ENCODE measurements at places on chromosomes 5 and 9. TPM values are rescaled to one million over a fixed set of nuclear protein-coding genes. Genes with fewer than 3 reads are reported as not detected.

DNA sequence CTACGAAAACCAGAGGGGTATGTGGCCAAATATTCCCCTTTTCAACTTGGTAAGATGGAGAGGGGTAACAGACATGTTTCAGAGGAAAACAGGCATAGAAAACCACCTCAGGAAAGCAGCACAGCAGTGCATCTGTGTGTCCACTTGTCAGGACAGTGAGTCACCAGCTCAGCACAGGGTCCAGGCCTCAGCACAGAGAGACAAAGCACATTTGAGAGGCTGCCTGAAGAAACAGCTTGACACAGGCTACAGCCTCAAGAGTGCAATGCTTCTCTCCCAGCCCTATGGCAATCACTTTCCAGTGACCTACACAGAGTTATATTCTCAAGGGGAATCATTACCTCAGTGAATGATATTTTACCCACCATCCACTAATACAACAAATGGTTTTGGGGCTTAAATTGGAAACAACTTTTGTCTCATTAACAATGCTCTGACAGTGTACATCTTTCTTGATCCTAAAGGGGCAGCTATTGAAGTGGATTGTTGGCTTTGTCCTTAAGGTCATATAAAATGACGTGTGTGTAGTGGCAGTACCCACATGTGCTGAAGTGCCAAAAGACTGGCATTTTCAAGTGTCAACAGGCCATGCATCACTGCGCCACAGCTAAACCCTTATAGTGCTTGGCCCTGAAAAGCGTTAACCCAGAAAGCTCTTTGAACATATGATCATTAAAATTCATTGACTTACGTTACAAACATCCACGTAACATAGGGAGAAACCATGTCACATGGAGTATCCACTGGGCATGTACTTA, 46.4 kb downstream of the ERMP1 start:
- DNase-seq: no peak
- no peak overlapping the region for H3K27ac ChIP-seq
- peaks cover 13% of the 10 kb centered on the region for H3K36me3 ChIP-seq
- no peaks in the 10 kb centered on the region for H3K4me1 ChIP-seq
- H3K27me3 ChIP-seq: no peaks in the 10 kb centered on the region

- no peak overlapping the region for H3K4me3 ChIP-seq
- H3K4me1 ChIP-seq: no peaks in the 10 kb centered on the region
Measured at GRCh38 chr5:89954916-89955315, 454.6 kb downstream of the CETN3 start.

DNA sequence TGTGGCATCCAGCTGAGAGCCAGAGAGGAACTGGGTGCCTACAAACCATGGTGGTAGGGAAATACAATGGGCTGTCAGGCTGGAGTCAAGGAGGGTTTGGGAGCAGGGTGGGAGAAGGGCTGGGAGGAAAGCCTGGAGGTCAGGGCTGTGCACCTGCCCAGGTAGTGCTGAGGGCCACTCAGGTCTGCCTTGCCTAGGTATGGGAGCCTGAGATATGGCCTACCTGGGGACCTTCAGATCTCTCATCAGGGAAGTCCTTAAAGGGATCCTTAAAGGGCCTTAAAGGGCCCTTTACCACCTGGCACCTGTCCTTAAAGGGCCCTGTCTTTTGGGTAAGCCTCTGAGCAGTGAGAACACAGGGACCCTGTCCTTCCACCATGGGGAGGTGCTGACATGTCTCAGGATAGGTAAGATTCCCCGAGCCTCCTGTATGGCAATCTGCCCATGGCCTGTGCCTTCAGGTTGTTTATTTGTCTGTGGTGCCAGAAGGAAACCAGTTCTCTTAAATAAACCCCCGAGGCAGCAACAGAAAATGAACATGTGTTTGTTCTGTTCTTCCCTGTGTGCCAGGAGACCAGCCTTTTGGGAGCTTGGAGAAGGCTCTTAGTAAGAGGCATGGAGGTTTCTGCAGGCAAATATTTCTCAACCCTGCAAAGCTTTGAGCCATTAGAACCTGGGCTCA, 23.3 kb downstream of the SLC25A48 start:
- no peak overlapping the region for H3K27ac ChIP-seq
- no peak for DNase-seq
- no peaks in the 10 kb centered on the region for H3K27me3 ChIP-seq
- no peaks in the 10 kb centered on the region for H3K36me3 ChIP-seq
- H3K4me1 ChIP-seq: no peaks in the 10 kb centered on the region

- H3K27me3 ChIP-seq: no peaks in the 10 kb centered on the region
- H3K4me1 ChIP-seq: no peaks in the 10 kb centered on the region
- no peaks in the 10 kb centered on the region for H3K36me3 ChIP-seq
- no peak overlapping the region for H3K27ac ChIP-seq
- no peak overlapping the region for H3K4me3 ChIP-seq
- DNase-seq: no peak
Measured at GRCh38 chr9:127826253-127826913, 23.7 kb downstream of the FPGS start.

GRCh38 chr5:10018201-10019069, 231.3 kb downstream of the ATPSCKMT start:
- no peak overlapping the region for H3K27ac ChIP-seq
- H3K4me3 ChIP-seq: no peak overlapping the region
- DNase-seq: no peak
- H3K4me1 ChIP-seq: no peaks in the 10 kb centered on the region
- no peaks in the 10 kb centered on the region for H3K27me3 ChIP-seq
- no peaks in the 10 kb centered on the region for H3K36me3 ChIP-seq

- H3K27me3 ChIP-seq: no peaks in the 10 kb centered on the region
- no peak overlapping the region for H3K27ac ChIP-seq
- peaks cover 18% of the 10 kb centered on the region for H3K4me1 ChIP-seq
- no peak overlapping the region for H3K4me3 ChIP-seq
Measured at GRCh38 chr5:112165897-112166737, 253.0 kb downstream of the EPB41L4A start.

Gene BHMT
- total RNA-seq: not detected

Gene HMMR
- 0.15 TPM for total RNA-seq

DNA sequence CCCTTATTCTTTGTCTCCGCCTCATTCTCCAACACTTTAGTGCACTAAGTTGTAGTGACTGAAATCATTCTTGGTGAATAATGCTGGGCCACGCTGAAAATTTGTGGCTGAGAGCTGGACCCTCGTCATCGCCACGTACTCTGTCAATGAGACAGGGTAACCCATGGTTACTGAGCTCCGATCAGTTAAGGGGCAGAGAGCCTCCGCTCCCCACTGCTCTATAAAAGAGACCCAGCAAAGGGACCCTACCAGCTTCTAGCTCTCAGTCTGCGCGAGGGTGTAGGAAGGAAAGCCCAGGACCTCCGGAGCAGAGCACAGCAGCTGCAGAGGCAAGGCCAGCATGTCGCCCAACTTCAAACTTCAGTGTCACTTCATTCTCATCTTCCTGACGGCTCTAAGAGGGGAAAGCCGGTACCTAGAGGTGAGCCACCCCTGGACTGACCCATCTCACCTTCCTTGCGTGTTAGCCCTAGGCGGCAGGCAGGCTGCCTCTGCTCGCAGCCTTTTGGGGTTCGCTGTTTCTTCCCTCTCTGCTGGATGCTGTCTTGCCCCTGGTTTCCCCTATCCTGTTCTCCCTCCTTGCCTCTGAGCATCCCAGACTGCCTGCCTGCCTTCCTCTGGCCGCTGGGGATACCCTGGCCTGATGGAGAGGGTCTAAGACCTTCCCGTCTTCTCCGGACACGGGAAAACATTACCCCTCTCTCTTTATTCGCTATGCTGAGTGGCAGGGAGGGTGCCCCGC, at the start of gene CRHBP:
CRHBP (plus strand) TSS at position 251 of the 742 bp plus-strand sequence; CDS start at position 341, 90 bp downstream.
- H3K4me1 ChIP-seq: peaks cover 6% of the 10 kb centered on the region
- no peak within 1 kb of the TSS for H3K4me3 ChIP-seq
- no peak within 1 kb of the TSS for H3K27ac ChIP-seq

DNA sequence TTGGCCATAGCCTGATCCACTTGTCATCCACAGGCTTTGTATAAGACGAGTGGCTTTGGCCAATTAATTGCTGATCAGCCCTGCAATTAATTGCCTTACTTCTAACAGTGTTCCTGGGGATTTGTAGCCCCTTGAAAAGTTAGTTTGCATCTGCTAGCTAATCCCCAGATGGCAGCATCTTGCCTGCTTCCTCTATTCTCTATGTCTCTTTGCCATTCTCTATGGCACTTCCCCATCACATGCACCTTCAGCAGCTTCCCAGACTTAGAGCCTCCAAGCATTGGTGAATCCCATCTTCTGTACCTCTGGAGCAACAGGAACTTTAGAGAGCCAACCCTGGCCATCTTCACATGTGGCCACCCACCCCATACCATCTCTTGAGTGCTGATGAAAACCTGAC, 197.0 kb upstream of the DMAC1 start:
- H3K4me3 ChIP-seq: no peak overlapping the region
- H3K36me3 ChIP-seq: no peaks in the 10 kb centered on the region

DNA sequence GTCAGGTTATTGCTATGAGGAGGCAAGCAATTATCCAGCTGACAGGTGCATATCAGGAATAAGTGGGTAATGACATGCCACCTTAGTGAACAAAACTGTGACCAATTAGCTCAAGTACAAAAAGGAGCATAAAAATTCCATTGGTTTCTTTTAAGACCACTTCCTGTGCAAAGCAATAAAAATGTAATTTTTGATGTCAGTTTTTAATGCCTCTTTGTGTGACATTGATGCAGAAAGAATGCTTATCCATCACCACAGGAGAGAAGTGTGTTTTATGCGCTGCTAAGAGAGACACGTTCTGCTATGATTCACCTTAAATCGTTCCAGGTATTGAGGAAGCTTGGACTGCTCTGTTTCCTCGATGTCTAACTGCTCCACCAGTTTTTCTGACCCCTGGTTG, 96.7 kb downstream of the MRPS27 start:
- no peaks in the 10 kb centered on the region for H3K27me3 ChIP-seq
- no peaks in the 10 kb centered on the region for H3K4me1 ChIP-seq
- H3K27ac ChIP-seq: no peak overlapping the region
- H3K36me3 ChIP-seq: peaks cover 41% of the 10 kb centered on the region
- no peak overlapping the region for H3K4me3 ChIP-seq

GRCh38 chr5:138350563-138350890, 2.0 kb upstream of the KDM3B start:
- no peak overlapping the region for H3K27ac ChIP-seq
- peaks cover 13% of the 10 kb centered on the region for H3K36me3 ChIP-seq
- DNase-seq: no peak
- H3K4me1 ChIP-seq: peaks cover 24% of the 10 kb centered on the region

Gene CHSY3
- not detected for total RNA-seq

Gene ABCA2
- total RNA-seq: 63.8 TPM

DNA sequence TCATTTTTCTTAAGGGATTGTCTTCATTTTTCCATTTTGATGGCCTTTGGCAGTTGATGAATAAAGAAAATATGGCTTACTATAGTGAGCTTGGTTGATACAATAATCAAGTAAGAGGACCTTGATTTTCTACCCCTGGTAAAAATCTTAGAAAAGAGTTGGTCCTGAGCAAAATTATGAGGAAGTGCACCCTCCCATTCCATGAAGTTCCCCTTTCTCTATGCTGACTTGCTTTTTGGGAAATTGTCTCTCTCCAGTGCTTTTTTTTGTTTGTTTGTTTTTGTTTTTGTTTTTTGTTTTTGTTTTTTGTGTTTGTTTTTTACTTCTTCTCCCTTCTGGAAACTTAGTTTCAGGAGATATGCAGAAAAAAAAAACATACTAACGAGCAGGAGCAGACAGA, 449.2 kb upstream of the ACTBL2 start:
- no peaks in the 10 kb centered on the region for H3K4me1 ChIP-seq
- no peak overlapping the region for H3K27ac ChIP-seq
- H3K36me3 ChIP-seq: no peaks in the 10 kb centered on the region
- DNase-seq: no peak
- no peak overlapping the region for H3K4me3 ChIP-seq
- H3K27me3 ChIP-seq: no peaks in the 10 kb centered on the region

Gene DMRT3
- not detected for total RNA-seq

- no peaks in the 10 kb centered on the region for H3K36me3 ChIP-seq
- DNase-seq: no peak
- H3K27me3 ChIP-seq: no peaks in the 10 kb centered on the region
- H3K4me3 ChIP-seq: no peak overlapping the region
- peaks cover 7% of the 10 kb centered on the region for H3K4me1 ChIP-seq
- H3K27ac ChIP-seq: no peak overlapping the region
Measured at GRCh38 chr5:126499278-126499677, 76.1 kb downstream of the GRAMD2B start.

- H3K27ac ChIP-seq: no peak overlapping the region
- H3K27me3 ChIP-seq: no peaks in the 10 kb centered on the region
- no peak overlapping the region for H3K4me3 ChIP-seq
- DNase-seq: no peak
Measured at GRCh38 chr9:82115900-82116299, 127.3 kb downstream of the SPATA31D1 start.

DNA sequence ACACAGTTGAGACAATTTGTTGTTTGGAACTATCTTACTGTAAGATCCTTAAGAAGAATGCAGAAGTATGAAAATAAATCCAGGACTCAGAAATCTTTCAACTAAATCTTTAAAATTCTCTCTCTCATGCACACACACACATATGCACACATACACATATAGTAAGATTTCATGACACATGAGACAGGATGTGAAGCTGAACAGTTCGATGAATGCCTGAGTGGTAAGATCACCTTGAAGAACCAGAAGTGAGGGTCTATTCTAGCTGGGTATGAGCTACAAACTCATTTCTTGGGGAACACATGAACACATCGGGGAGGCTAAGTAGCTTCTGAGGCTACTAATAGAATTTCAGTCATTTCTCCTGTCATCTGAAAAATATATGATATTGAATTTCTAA, 153.6 kb downstream of the TMC1 start:
- no peaks in the 10 kb centered on the region for H3K36me3 ChIP-seq
- H3K27ac ChIP-seq: no peak overlapping the region
- DNase-seq: no peak

DNA sequence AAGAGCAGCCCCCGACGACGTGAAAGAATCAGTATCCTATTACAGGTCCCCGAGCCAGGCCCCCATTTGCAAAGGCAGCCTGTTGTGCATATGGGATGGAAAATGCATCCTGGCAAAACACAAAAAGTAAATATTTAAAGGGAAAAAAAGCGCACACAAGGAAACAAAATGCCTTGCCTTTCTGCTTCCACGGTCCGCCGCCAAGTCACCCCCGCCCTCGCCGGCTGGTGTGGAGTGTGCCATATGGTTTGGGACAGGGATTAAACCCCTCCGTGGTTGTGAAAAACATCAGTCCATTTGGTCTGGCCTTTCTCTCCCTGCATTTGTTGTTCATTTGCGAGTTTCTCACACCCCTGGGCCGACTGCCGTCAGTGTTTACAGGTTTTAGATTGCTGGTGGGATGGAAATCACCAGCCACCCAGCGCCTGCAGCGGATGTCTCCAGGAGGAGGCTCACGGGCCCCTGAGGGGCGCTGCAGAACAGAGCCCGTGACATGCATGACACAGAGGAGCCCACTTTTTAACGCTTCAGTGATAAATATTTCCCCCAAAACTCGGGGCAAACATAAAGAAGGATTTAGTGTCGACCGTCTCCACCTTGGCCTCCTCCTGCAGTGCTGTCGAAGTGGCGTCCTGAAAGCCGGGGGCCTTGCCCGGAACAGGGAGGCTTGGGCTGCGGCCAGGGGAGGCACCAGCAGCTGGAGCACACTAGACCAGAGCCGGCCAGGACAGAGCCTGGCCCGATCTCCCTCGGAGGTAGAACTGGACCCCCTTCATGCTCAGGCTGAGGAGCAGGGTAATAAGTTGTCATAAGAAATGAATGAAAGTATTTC, 161.5 kb downstream of the HSD17B3 start:
- no peaks in the 10 kb centered on the region for H3K36me3 ChIP-seq
- H3K4me1 ChIP-seq: no peaks in the 10 kb centered on the region
- no peak overlapping the region for H3K4me3 ChIP-seq
- no peak overlapping the region for H3K27ac ChIP-seq

GRCh38 chr5:68554571-68555279, 339.2 kb downstream of the PIK3R1 start:
- H3K4me3 ChIP-seq: no peak overlapping the region
- H3K27me3 ChIP-seq: no peaks in the 10 kb centered on the region
- no peaks in the 10 kb centered on the region for H3K4me1 ChIP-seq
- DNase-seq: no peak

- H3K36me3 ChIP-seq: no peaks in the 10 kb centered on the region
- no peak overlapping the region for H3K4me3 ChIP-seq
- peak; percentile 24 for DNase-seq
- no peaks in the 10 kb centered on the region for H3K4me1 ChIP-seq
- no peak overlapping the region for H3K27ac ChIP-seq
Measured at GRCh38 chr5:96595300-96596090, 66.7 kb upstream of the CAST start.

All from CD4-positive, alpha-beta memory T cell (primary cell).